ENCODE measurements at places on chromosomes 12 and 14.

DNA sequence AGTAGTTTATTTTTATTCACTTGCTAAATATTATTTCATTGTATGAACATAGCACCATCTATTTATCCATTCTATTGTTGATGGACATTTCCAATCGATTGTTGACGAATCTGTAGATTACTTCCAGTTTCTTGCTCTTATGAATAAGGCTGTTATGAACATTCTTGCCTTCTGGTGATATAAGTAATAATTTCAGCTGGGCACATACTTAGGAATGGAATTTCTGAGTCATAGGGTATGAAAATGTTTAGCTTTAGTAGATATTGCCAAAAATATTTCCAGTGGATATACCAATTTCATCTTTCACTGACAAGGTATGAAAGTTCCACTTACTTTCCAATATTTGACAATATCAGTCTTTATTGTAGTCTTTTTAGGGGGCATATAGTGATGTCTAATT is 468.5 kb downstream of the ETNK1 start:
- no peak for DNase-seq

GRCh38 chr14:63647696-63648410 is 6.2 kb upstream of the WDR89 start:
- DNase-seq = no peak

DNA sequence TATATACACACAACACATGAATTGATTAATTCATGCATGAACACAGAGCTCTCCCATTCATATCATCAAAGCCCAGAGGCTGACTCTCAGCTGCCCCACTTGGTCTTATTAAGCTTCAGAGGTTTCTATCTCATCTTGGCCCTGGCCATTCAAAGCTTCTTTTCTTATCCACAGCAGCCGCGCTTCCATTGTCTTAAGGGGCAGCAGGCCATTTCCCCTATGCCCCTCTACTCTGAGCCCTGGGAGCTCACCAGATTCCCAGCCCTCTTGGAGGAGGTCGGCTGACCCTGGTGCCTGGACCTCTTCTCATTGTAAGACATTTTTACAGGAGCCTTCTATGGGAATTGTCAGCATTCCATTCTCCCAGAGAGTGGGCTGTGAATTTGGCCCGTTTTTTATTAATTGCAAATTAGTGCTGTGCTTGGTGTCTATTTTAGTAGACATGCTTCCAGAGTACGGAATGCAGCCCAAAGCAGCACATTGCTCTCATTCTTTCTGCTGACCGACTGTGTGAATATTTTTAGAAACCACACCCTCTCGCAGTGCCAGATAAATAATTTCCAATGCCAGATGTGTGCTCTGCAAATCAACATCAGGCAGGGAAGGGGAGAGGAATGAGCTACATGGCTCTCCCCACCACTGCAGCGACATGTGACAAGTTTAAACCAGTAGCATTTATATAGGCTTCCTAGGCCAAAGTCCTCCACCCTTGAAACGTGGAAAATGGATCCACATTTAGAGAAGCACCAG is 58.5 kb downstream of the NUAK1 start:
- no peak for DNase-seq

DNA sequence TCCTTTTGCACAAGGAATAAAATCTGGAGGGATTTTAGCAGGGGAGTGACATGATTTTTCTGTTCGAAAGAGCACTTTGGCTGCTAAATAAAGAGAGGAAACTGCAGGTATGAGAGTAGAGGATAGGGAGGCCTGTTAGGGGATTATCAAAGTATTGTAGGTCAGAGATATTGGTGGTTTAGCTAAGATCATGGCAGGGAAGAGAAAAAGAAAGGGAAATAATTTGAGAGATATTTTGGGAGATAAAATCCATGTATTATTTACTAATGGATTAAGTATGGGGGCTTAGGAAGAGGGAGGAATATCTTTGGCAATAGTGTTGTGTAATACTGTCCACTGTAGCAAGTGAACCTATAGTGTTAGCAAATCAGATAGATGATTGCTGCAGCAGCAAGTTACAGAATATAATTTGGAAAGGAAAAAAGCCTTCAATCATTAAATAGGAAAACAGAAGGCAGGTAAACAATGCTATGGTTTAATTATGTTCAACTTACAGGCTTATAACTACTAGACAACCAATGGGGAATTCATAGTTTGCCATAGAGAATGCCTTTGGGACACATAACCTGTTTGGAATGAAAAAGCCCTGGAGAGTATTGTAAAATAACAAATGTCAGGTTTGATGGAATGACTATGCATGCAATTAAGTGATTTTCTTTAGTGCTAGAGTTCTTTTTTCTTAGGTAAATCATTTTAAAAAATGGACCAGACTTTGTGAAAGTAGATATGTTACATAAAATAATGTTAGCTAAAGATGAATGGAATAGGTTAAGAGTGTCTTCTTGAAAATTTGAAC is 50.5 kb downstream of the ADIPOR2 start:
- no peak for DNase-seq

DNA sequence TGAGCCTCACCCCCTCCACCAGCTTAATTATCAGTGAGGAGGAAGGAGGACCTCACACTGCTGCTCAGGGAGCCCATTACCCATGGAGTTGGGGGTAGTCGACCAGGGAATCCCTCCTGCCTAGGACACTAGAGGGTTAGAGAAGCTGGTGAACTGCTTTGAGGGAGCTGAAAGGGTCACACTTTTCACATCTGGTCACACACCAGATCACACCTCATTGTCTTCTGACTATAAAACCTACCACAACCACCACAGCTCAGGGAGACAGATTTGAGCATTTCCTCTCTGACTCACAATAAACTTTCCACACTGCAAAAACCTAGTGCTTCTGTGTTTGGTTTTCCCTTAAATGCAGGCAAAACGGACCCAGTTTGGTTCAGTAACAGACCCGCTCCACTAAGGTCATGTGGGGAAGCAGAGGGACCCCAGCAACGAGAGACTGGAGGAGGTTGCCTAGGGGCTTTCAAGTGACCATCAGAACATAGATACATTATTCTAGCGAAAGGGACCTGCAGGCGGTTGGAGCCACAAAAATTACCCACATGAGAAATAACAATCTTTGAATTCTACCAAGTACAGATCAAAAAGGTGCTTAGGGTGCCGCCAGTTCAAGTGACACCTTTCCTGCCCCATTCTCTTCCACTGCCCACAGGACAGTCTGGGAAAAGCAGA is 151.4 kb upstream of the AVPR1A start:
- no peak for DNase-seq

DNA sequence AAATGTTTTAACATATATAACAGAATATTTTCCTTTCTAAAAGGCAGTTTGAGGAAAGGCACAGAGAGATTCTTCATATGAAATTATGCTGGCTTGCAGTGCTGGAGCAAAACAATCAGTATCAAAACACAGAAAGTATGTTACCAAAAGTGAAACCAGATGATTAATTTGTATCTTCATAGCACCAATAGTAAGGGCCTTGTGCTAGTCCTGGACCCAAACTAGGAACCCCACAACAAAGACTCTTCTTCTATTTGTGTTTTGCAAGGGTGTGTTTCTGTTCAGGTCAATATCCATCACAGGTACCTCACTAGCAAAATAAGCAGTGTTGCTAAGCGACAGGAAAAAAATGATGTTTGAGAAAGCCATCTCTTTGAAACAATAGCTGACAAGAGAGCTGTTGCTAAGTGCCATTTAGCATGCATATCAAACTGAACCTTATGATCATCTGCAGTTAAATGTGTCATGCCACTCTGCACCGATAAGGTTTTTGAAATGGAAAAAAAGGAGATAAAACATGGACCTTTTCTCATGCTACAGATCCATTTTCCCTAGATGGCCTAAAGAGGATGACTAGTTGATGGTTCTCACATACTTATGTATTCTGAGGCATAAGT is 196.2 kb upstream of the ALG10 start:
- DNase-seq = no peak

- DNase-seq = no peak
Measured at GRCh38 chr14:69814397-69814796, 17.4 kb upstream of the SLC10A1 start.

GRCh38 chr14:41986083-41986645 is 379.5 kb downstream of the LRFN5 start:
- no peak for DNase-seq

DNA sequence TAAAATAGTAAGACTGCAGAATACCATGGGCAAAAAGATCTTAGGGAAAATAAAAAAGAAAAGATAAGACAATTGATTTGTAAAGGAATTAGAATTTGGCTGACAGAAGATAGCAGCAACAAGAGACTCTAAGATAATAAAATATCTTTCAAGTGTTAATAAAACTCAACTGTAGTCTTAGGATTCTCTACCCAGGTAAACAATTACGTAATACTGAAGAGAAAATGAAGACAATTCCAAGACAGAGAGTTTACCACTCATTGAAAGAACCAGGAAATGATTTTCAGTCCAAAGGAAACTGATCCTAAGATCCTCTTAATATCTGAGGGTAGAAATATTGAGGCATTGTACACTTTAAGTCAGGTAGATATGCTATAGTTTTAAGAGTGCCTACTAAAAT is 321.1 kb downstream of the CEP128 start:
- DNase-seq = no peak

GRCh38 chr14:45051896-45052295 is 32.0 kb upstream of the PRPF39 start:
- DNase-seq = no peak

- DNase-seq = no peak
Measured at GRCh38 chr12:108668063-108668462, 34.4 kb upstream of the SELPLG start.

- no peak for DNase-seq
Measured at GRCh38 chr12:20181416-20182180, 186.7 kb upstream of the PDE3A start.

GRCh38 chr14:52840877-52841276 is 49.5 kb upstream of the GNPNAT1 start:
- DNase-seq = peak; percentile 78

DNA sequence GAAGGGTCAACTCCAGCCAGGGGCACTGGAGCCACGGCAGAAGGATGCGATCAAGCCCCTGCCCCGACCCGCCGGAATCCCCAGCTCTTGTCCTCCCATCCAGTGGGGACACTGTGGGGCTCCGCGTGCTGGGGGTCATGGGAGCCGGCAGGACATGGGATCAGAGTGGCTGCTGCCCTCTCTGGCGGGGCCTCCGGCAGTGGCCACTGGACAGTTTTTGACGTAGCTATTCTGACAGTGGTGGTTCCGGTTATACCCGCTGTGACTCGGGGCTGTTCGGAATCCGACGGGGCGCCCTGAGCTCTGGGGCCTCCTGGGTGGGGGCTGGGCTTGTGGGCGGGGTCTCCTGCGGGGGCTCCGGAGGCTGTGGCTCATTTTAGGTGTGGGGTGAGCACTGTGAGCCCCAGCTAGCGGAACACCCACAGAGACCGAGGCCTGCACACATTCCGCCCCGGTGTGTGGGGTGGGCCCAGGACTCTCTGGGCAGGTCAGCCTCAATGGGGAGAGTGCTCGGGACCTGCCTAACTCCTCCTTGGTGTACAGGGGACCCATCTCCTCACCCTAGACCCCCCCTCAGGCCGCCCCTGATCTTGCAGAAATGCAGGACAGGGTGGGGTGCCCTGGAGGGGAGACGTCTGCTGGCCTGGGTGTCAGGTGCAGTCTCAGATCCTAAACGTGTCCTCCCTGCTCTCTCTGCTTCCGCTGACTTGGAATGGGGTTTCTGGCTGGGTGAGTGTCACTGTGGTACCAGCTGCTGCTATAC is 374.2 kb downstream of the TMEM121 start:
- no peak for DNase-seq

- no peak for DNase-seq
Measured at GRCh38 chr12:117527479-117527855, 166.0 kb upstream of the NOS1 start.

DNA sequence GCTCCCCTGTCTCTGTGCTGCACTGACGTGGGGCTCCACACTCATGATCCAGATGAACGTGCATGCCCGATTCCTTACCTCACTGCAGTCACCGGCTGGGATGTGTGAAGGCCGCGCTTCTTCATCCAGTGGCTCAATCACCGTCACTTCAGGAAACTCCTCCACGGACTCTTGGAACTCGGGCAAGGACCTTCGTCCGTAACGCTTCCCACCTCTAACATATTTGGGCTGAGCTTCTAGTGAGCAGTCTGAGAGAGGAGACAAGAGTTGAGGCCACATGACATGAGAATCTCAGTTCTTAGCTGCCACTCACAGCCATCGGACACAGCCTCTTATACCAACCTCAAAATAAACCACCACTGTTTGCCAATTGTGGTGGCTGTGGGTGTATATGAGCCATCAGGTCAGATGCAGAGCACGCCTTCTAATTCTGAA is 38.3 kb downstream of the NIN start:
- DNase-seq = no peak

- DNase-seq = no peak
Measured at GRCh38 chr14:23827100-23827892, 126.3 kb upstream of the DHRS4 start.

DNA sequence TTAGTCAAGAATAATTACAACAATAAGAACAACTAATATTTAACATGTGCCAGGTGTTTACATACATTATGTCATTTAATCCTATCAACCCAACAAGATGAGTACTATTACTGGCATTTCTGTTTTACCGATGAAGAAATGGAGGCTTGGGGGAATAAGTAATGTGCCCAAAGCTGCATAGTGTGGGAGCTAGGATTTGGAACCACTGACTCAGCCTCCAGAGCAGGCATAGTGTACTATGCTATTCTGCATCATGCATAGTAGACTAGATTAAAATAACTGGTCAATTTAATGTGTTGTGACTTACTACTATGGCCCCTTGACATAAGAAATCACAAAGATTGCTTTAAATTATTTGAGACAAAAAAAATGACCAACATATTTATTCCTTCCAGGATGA is 9.5 kb downstream of the GPR19 start:
- no peak for DNase-seq

- DNase-seq = no peak
Measured at GRCh38 chr12:34126239-34126641, 103.9 kb downstream of the ALG10 start.

GRCh38 chr14:73025544-73025943 is 1.4 kb downstream of the ZFYVE1 start:
- DNase-seq = peak; percentile 37

DNA sequence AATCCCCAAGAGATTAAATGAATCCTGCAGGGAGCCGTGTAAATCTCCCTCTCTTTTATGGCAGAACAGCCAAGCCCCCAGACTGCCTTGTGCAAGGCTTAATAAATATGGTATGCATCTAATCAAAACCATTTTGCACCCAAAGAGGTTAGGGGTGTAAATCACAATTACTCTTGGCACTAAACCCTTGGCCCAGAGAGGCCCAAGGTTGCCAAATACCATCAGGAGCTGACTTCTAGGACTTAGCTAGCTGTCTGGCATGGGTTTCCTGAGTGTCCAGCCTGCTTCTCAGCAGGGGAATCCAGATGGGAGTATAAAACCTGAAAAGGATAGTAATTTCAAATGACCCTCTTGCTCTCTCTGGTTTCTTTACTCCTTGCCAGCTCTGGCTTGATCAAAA is 610.4 kb downstream of the MED13L start:
- no peak for DNase-seq

GRCh38 chr14:49497725-49498348 is 88.3 kb downstream of the RPS29 start:
- peak; percentile 80 for DNase-seq

Data from ELR (cell line).